ENCODE measurements at places on chromosomes 1 and 21. TPM values are rescaled to one million over a fixed set of nuclear protein-coding genes. Genes with fewer than 3 reads are reported as not detected.

NEK2 gene
- 1.4 TPM for total RNA-seq

INAVA gene
- 10.3 TPM for total RNA-seq

PLEKHO1 gene
- 63.7 TPM for total RNA-seq

ICOSLG gene
- total RNA-seq, result 4.7 TPM

- no peak overlapping the region for H3K4me3 ChIP-seq
- peak; percentile 6 for DNase-seq
- H3K4me1 ChIP-seq, result peaks cover 12% of the 10 kb centered on the region
- no peak overlapping the region for H3K27ac ChIP-seq
- H3K27me3 ChIP-seq, result no peaks in the 10 kb centered on the region
Measured at GRCh38 chr1:119715542-119715941, 3.8 kb downstream of the PHGDH start.

DNA sequence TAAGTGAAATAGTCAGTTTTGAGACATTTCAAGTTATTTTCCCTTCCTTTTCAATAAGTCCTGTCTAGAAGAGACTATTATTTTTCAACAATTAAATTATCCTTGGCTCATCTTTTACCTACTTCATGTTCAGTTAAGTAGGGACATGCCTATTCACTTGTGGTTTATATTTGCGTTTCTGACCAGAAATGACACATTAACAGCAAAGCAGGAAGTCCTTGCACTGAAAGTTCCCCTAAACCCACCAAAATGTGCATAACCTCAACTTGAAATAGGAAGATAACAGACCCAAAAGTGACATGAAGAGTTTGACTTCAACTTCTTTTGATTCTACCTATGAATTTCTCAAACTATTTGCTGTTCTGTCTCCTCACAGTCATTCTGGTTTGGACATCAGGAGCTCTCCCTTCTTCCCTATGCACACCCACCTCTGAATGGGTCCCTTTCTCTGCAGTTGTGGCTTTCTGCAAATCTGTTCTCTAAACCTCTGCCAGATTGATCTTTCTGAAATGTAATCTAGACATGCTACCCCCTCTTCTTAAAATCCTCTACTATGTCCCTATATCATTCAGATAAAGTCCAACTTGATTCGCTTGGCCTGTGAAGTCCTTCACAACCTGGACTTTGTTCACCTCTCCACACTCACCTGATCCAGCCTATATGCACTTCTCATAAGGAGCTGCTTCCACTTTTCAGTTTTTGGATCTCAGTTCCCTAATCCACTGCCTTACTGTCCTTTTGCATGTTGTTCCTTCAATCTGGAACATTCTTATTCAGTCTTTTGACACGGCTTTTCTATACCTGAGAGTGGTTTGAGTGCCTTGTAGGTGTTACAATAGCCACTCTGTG lies 661.5 kb upstream of the ADGRL4 start:
- no peaks in the 10 kb centered on the region for H3K36me3 ChIP-seq
- H3K27ac ChIP-seq, result no peak overlapping the region
- no peaks in the 10 kb centered on the region for H3K27me3 ChIP-seq
- no peak overlapping the region for H3K4me3 ChIP-seq
- H3K4me1 ChIP-seq, result no peaks in the 10 kb centered on the region

- no peak for DNase-seq
- no peaks in the 10 kb centered on the region for H3K27me3 ChIP-seq
- no peaks in the 10 kb centered on the region for H3K36me3 ChIP-seq
- no peak overlapping the region for H3K4me3 ChIP-seq
- H3K27ac ChIP-seq, result no peak overlapping the region
Measured at GRCh38 chr1:234704106-234704887, 94.3 kb upstream of the IRF2BP2 start.

DNA sequence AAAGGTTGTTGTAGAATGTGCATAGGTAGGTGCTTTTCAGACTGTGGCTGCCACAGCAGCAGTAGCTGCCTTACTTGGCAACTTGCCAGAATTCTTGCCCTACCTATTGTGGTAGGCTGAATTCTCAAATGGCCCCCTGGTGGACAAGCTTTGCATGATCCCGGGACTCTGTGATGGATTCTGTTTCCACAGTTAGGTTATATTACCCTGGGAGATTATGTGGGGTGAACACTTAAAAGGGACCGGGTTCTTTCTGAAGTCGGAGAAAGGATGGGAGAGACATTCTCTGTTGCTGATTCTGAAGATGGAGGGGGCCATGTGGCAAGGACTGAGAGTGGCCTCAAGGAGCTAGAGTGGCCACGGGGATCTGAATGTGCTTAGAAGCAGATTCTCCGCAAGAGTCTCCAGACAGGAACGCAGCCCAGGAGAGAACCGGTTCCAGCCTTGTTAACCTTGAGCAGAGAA lies 32.1 kb upstream of the KCNE1 start:
- no peaks in the 10 kb centered on the region for H3K27me3 ChIP-seq
- peak; percentile 61 for DNase-seq
- no peak overlapping the region for H3K4me3 ChIP-seq
- H3K36me3 ChIP-seq, result no peaks in the 10 kb centered on the region

DNA sequence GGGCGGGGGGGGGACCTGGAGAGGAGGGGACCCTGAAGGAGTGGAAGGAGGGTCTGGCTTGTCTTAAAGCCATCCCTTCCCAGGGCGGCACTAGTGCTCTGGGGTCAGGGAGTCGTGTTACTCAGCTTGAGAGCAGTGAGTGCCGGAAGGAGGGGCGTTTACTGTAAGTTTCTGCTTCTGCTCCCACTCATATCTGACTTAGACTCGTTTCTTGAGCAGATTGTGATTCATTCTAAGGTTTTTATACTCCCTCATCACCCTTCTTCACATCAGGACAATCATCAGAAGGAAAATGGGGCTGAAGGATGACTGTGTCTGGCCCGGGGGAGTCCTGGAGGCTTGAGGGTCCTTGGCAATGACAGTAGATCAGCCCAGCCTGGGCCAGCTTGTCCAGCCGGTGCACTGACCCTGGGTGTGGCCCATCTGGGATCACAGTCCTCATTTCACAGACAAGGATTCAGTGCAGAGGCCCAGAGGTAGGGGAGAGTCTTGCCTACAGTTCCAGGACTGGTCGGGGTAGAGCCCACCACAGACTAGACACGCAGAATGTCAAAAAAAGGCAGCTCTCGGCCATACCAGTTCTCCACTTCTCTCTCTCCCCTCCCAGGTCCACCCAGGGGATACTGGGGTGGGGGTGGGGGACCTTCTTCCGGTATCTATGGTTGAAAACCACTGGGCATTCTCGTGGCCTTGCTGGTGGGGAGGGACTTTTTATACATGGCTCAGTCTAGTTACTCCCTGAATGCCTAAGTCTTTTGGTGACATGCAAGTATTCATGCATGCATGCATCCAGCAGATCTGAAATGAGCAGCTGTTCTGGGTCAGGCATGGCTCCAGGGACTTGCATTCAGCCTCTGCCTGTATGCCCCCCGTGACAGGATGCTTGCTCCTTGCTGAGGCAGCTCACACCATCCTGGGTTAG lies 5.1 kb downstream of the TNFRSF8 start:
- peaks cover 14% of the 10 kb centered on the region for H3K4me1 ChIP-seq
- no peak overlapping the region for H3K4me3 ChIP-seq
- H3K27ac ChIP-seq, result peak overlapping the region; percentile 21
- peaks cover 33% of the 10 kb centered on the region for H3K27me3 ChIP-seq
- DNase-seq, result peak; percentile 80

- no peak overlapping the region for H3K27ac ChIP-seq
- no peaks in the 10 kb centered on the region for H3K36me3 ChIP-seq
- peak; percentile 47 for DNase-seq
- H3K4me1 ChIP-seq, result no peaks in the 10 kb centered on the region
- no peak overlapping the region for H3K4me3 ChIP-seq
- no peaks in the 10 kb centered on the region for H3K27me3 ChIP-seq
Measured at GRCh38 chr1:187032982-187033692, 204.4 kb downstream of the PLA2G4A start.

- DNase-seq, result no peak
- no peaks in the 10 kb centered on the region for H3K27me3 ChIP-seq
- H3K36me3 ChIP-seq, result no peaks in the 10 kb centered on the region
- H3K4me1 ChIP-seq, result no peaks in the 10 kb centered on the region
- H3K4me3 ChIP-seq, result no peak overlapping the region
Measured at GRCh38 chr1:87236585-87236984, 92.1 kb upstream of the LMO4 start.

DNA sequence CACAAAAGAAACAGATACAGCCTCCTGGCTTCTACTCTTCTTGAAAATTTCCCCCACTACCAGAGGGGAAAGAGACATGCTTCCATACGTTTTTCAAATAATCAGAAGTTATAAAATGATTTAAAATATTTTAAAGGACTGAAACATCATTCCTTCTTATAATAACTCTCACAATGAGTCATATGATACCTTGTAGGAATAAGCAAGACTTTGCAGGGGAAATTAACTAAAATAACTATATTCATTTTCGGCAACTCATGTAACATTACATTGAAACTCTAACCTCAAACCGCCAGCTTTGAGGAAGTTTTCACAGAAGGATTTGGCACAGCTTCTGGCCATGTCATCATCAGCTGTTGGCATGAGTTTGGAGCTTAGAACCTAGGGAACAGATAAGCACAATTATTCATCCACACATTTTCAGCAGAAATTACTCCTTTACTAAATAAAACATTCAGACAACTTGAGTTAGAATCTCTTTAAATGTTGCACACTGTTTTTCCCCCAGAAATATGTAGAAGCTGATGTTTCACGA lies 85.9 kb downstream of the USP24 start:
- peaks cover 23% of the 10 kb centered on the region for H3K4me1 ChIP-seq
- H3K27ac ChIP-seq, result peak overlapping the region; percentile 37
- H3K4me3 ChIP-seq, result no peak overlapping the region
- H3K36me3 ChIP-seq, result peaks cover 30% of the 10 kb centered on the region

DNA sequence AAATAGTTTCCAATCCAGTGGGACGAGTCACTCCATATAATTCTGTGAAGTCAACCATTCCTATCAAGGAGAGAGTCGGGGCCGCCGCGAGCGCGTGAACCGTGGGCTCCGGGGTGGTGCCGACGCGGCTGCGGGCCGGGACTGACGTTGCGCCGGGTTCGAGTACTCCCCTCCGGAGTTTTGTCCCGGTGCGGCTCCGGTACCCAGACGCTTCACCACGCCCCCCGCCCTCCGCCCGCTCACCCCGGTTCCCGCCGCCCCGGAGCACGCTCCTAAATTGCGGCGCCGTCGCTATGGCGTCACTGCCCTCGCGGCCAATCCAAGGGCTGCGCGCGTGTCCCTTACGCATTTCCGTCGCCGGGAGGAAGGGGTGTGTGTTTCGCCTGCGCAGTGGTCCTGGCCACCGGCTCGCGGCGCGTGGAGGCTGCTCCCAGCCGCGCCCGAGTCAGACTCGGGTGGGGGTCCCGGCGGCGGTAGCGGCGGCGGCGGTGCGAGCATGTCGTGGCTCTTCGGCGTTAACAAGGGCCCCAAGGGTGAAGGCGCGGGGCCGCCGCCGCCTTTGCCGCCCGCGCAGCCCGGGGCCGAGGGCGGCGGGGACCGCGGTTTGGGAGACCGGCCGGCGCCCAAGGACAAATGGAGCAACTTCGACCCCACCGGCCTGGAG lies at the start of gene ATAD3B:
ATAD3B (plus strand) TSS at position 377 of the 664 bp plus-strand sequence; CDS start at position 497, 120 bp downstream.
- peaks cover 11% of the 10 kb centered on the region for H3K4me1 ChIP-seq
- no peaks in the 10 kb centered on the region for H3K36me3 ChIP-seq
- peak within 1 kb of the TSS; percentile 40 for H3K27ac ChIP-seq

DNA sequence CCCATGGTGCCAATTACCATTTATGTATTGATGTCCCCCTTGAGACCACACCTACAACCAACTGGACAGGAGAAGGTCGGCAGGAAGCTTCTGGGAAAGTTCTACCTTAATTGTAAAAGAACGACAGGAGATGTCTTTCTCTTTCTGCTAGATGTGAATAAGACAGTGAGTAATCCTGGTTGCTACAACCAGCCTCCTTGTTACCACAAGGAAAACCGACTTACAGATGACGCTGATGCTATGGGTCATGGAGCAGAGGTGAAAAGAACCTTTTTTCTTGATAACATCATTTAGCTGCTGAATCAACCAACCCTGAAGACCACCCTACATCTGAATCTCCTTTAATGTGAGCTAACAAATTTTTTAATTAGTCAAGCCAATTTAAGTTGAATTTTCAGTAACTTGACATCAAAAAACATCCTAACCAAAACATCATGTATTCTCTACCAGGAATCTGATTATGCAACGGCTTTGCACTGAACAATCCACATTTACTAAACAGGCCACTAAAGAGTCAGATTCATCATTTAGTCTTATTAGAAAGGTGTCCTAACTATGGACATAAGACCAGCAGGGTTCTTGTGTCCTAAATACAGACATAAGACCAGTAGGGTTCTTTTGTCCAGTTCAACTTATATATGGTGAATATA lies 23.0 kb downstream of the RGS2 start:
- no peak overlapping the region for H3K4me3 ChIP-seq
- peak; percentile 79 for DNase-seq
- H3K27me3 ChIP-seq, result no peaks in the 10 kb centered on the region
- H3K36me3 ChIP-seq, result no peaks in the 10 kb centered on the region

- H3K4me3 ChIP-seq, result peak overlapping the region; percentile 52
- no peak for DNase-seq
- no peaks in the 10 kb centered on the region for H3K36me3 ChIP-seq
Measured at GRCh38 chr1:14598007-14598497, 433 bp upstream of the KAZN start.

GRCh38 chr1:39732730-39733129 lies 6.0 kb upstream of the PPIE start:
- no peak overlapping the region for H3K4me3 ChIP-seq
- no peaks in the 10 kb centered on the region for H3K36me3 ChIP-seq
- peaks cover 54% of the 10 kb centered on the region for H3K27me3 ChIP-seq
- H3K27ac ChIP-seq, result no peak overlapping the region
- no peaks in the 10 kb centered on the region for H3K4me1 ChIP-seq
- DNase-seq, result peak; percentile 16

DNA sequence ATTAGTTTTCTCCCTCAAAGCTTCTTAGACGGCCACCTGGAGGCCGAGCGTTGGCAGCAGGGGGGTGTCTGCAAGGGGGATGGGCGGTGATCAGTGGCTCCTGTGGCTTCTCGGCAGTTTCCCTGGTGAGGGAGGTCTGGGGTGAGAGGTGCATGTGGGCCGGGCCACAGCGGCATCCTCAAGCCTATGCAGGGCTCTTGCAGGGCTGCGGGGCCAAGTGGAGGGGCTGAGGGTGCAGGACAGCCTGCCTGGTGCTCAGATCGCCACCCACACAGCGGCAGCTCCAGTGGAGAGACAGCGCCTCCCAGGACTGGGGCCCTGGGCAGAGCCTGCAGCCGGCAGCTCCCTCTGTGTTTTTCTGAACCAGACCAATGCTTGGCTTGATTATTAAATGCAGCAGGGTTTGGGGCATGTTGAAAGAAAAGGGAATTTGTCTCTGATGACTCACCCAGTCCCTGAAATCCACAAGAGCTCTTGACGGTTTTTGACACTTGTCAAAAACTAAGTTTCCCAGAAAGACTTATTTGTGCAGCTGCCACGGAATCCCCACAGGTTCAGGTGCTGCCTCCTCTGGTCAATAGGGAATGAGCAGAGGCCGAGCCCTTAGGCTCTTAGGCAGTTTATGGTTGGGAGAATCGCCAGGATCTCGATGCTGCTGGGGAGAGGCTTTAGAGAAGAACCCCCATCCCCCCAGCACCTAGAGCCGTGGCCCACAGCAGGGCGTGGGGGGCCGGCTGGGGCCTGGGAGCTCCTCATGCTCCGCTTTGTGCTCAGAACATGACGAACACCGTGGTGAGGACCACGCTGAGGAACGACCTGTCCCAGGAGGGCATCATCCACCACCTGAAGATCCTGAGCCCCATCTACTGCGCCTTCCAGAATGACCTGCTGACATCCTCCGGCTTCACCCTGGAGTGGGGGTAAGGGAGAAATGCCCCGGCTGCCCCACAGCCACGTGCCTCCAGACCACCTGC lies 54.7 kb downstream of the UMODL1 start:
- peaks cover 21% of the 10 kb centered on the region for H3K27me3 ChIP-seq
- peaks cover 7% of the 10 kb centered on the region for H3K4me1 ChIP-seq
- no peak overlapping the region for H3K4me3 ChIP-seq
- no peaks in the 10 kb centered on the region for H3K36me3 ChIP-seq
- H3K27ac ChIP-seq, result no peak overlapping the region

- no peaks in the 10 kb centered on the region for H3K4me1 ChIP-seq
- no peak overlapping the region for H3K4me3 ChIP-seq
- DNase-seq, result no peak
- H3K36me3 ChIP-seq, result peaks cover 40% of the 10 kb centered on the region
- no peak overlapping the region for H3K27ac ChIP-seq
Measured at GRCh38 chr1:17409391-17409811, 30.1 kb downstream of the RCC2 start.

Data from astrocyte (in vitro differentiated cells and primary cell).